ENCODE measurements at places on chromosomes 7 and 10.

DNA sequence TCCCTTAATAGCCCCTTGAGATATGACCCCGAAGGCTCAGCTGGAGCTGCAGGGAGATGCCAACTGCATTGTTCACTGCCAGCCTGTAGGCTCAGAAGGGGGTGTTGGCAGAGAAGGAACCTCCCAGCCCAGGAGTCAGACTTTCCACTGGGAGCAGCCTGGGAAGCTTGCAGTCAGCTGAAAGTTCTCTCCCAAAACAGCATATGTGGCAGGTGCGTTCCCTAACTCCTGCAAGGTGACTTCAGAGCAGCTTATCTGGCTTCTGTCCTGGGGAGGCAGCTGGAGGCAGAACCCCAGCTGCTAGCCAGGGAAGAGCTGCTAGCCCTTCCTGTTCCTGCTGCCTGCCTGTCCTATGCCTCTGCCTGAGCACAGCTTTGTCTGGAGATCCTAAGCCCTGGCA is 8.1 kb downstream of the SFTPA2 start:
- no peak for DNase-seq

GRCh38 chr7:137976696-137977095 is 25.2 kb downstream of the CREB3L2 start:
- DNase-seq: no peak

GRCh38 chr7:29013931-29014330 is 55.8 kb upstream of the TRIL start:
- no peak for DNase-seq

DNA sequence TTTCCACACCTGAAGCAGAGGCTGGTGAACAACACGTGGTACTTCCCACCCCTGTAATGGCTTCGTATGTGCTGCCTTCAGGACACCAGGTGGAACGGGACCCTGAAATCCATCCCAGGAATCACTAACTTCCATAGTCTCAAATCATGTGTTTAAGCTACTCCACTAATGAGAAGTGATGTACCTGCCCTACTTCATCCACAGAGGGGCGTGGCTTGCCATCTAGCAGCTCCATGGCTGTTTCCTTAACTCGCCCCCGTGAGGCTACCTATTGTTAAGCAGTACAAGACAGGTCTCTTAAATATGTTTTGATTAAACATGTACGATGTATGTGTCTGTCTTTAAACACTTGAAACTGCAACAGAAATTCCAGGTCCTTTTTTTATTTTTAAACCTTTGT is 31.8 kb downstream of the ARL3 start:
- DNase-seq: no peak
